ENCODE measurements at places on chromosomes 7 and 10. TPM values are rescaled to one million over a fixed set of nuclear protein-coding genes. Genes with fewer than 3 reads are reported as not detected.

The ASZ1 gene
- total RNA-seq = not detected

GRCh38 chr10:119136084-119136483 is 29.4 kb downstream of the SFXN4 start:
- no peak overlapping the region for H3K4me3 ChIP-seq
- H3K27ac ChIP-seq = peak overlapping the region; percentile 0
- H3K36me3 ChIP-seq = peaks cover 62% of the 10 kb centered on the region

- H3K27me3 ChIP-seq = no peaks in the 10 kb centered on the region
- H3K27ac ChIP-seq = no peak overlapping the region
- no peaks in the 10 kb centered on the region for H3K4me1 ChIP-seq
- no peak overlapping the region for H3K4me3 ChIP-seq
- peaks cover 12% of the 10 kb centered on the region for H3K36me3 ChIP-seq
Measured at GRCh38 chr7:149468208-149468607, 7.3 kb upstream of the ZNF777 start.

- no peaks in the 10 kb centered on the region for H3K4me1 ChIP-seq
- no peaks in the 10 kb centered on the region for H3K27me3 ChIP-seq
- H3K27ac ChIP-seq = no peak overlapping the region
Measured at GRCh38 chr10:9102026-9102425, 1047.5 kb downstream of the GATA3 start.

The NKX2-3 gene
- not detected for total RNA-seq

The CRHR2 gene
- total RNA-seq = not detected

The MACROH2A2 gene
- total RNA-seq = 6.2 TPM

- no peak overlapping the region for H3K27ac ChIP-seq
- peaks cover 13% of the 10 kb centered on the region for H3K27me3 ChIP-seq
- no peaks in the 10 kb centered on the region for H3K36me3 ChIP-seq
- H3K4me1 ChIP-seq = no peaks in the 10 kb centered on the region
Measured at GRCh38 chr7:155355745-155356144, 58.1 kb downstream of the INSIG1 start.

GRCh38 chr10:9097206-9097990 is 1042.9 kb downstream of the GATA3 start:
- H3K27me3 ChIP-seq = no peaks in the 10 kb centered on the region
- no peaks in the 10 kb centered on the region for H3K36me3 ChIP-seq
- H3K4me3 ChIP-seq = no peak overlapping the region
- H3K4me1 ChIP-seq = no peaks in the 10 kb centered on the region

DNA sequence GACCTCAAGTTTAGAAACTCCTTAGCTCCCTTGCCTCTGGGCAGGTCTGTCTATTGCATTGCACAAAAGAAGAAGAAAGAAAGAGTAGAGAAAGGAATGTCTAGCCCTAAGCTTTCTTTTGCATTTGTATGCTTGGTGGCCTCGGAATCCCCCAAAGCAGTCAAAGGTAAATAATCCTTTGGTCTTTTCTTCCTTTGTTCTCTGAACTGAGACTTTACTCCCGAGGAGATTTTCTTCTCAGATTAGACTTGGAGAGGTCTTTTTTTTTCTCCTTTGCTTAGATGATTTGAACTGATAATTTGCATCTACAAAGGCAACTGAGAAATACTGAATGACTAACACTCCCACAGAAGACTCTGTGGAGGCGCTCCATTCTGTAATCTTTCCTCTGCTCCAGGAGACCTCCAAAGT is 93.2 kb downstream of the AKR1D1 start:
- H3K4me1 ChIP-seq = no peaks in the 10 kb centered on the region
- H3K36me3 ChIP-seq = no peaks in the 10 kb centered on the region
- no peak overlapping the region for H3K27ac ChIP-seq
- H3K4me3 ChIP-seq = no peak overlapping the region
- no peaks in the 10 kb centered on the region for H3K27me3 ChIP-seq

Measured in esophagus muscularis mucosa (tissue), 4 donors.